ENCODE measurements at places on chromosomes 1 and 21.

DNA sequence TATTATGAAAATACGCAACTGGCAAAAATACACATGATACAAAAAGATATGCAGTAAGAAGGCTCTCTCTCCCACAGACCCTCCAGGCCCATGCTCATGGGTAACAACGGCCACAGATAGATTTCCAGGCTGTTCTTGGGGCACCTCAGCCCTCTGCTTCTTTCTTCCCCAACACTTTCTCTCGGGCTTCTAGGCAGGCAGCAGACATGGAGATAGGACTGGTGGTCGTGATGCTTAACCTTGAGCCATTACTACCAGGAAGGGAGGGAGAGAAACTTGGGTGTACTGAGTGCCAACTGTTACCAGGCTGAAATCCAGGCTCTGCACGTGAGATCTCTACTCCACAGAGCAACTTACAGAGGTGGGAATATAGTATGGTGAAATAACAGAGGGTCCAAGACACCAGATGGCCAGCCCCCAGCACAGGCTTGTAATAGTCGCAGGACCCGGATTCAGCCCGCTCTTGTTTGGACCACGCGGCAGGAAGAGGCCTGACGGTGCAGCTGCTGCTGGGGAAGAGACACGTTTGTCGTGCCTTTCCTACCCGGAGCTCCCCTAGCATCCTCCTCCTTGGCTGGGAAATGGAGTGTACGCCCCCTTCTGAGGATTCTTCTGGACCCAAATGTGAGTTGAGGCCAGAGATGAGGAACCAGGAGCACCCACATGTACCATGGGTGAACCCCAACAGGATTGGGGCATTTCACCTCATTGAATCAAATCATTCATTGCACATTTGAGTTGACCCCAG lies 441.1 kb upstream of the VAMP3 start:
- DNase-seq, result no peak

- no peak for DNase-seq
Measured at GRCh38 chr1:222109836-222110235, 367.9 kb upstream of the DUSP10 start.

DNA sequence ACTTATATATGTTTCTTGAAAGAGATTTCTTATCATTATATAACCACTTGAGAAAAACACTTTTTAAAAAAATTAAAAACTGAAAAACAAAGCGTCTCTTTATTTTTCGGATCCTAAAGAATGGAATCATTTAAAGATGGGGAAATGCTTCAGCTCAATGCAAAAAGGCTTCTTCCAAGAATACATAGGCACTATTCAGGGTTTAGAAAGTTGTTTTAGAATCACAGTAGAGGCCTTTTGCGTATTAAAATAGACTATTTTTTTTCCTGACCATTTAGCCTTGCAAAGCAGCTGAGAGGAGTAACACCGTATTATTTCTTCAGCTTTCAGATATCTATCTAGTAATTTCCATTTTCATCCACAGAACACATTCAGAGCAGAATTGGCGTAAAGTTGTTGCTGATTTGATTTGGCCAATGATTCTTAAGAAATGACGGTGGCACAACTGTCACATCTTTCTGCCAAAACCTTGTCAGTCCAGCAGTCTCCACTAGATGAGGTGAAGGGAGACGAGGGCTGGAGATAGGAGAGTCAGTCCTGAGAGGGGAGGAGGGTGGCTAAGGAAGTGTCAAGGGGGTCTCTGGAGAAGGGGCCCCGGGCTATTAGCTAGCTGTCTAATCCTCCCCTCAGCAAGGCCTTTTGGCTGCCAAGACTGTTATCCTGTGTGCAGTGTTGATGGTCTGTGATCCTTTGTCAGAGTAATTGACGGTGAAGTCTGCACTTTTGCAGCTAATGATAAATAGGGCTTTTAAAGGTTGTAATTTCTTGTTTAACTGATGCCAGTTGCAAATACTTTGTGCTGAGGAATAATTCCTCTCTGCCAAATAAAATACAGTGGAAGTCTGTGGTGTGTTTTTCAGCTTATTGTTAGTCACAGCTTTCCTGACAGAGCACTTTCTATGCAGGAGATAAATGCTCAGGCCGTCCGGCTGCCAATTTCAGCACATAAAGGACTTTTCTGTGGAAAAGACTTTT lies 34.7 kb downstream of the PRRX1 start:
- no peak for DNase-seq

GRCh38 chr1:100441651-100442050 lies 89.3 kb downstream of the CDC14A start:
- no peak for DNase-seq

- no peak for DNase-seq
Measured at GRCh38 chr1:174519844-174520243, 72.1 kb downstream of the GPR52 start.

DNA sequence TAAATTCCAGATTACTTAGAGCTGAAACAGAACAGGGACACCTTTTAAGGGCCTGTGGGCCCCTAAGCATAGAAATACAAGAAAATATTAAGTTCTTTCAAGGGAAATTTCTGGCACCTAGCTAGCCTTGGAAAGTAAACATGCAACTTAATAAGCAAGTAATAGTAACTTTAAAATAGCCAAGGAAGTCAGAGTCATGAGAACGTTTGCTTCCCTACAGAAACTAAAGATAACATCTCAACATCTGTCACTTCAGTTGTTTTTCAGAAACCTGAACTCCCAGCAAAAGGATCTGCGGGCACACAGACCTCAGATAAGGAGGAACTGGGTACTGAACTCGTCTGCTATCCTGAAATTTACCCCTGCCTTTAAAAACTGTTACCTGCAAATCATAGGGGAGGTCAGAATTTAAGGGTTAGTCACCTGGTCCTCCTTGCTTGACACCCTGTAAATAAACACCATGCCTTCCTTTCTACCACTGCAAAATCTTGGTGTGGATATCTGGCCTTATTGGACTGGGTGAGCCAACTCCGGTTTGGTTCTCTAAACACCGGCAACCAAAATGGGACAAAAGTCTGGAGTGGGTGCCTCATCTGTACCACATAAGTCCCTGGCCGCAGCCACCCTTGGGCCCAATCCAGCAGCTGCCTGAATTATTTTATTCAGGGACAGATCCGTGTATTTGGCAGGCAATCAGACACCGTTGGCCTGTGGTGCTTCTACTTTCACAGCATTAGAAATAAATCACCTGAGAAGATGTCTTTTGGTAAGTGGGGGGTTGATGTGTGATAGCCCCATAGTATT lies 27.9 kb downstream of the NRDC start:
- DNase-seq, result no peak

- DNase-seq, result no peak
Measured at GRCh38 chr1:224809613-224810012, 119.9 kb upstream of the DNAH14 start.

DNA sequence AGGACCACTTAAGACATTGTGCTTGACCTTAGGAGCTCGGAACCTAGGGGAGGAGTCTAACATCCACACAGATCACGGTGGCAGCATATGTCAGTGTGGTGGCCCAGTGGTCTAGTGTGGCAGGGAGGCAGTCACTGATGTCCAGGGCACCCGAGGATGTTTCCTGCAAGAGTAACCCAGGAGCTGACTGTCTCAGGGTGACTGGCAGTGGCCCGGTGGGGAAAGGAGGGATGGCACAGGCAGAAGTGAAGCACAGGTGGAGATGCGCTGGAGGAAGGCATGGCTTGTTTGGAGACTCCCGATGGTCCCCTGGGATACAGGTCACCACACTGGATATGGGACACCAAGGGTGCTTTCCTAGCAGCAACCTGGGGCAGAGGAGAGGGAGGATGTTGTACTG lies 16.3 kb downstream of the CHIT1 start:
- DNase-seq, result no peak

DNA sequence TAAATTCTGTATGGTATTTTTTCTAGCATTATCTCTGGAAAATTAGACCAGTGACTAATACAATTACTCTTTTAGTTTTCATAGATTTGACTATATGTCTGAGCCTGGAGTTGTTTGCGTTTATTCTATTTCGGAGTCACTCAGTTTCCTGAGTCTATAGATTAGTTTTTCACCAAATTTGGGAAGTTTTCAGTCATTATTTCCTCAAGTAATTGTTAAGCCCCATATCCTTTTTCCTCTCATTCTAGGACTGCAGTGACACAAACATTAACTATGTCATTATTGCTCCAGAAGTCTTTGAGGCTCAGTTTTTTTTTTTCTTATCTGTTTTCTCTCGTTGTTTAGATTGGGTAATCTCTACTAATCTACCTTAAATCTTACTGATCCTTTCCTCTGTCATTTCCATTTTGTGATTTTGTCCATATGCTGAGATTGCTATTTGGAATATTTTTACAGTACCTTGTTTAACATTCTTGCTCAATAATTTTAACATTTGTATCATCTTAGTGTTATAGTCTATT lies 886.2 kb downstream of the LTN1 start:
- DNase-seq, result no peak

DNA sequence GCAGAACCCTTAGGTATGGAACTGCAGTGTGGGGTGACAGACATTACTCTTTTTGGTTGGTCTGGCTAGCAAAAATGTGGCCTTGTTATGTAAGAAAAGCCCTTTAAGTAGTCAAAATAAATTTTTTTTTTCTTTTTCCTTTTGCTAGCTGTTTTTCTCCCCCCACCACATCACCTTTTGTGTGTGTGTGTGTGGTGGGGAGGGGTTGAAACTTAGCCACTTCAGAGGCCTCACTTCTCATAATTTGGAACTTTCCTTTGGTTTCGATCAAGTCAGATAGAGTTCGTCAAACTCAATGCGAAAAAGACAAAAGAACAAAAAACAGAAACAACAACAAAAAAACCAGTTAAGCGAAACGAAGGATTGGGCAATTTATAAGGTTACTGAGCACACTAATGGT lies 1.9 kb upstream of the PRMT2 start:
- DNase-seq, result no peak

GRCh38 chr1:21311016-21311415 lies 20.8 kb upstream of the ECE1 start:
- DNase-seq, result no peak

DNA sequence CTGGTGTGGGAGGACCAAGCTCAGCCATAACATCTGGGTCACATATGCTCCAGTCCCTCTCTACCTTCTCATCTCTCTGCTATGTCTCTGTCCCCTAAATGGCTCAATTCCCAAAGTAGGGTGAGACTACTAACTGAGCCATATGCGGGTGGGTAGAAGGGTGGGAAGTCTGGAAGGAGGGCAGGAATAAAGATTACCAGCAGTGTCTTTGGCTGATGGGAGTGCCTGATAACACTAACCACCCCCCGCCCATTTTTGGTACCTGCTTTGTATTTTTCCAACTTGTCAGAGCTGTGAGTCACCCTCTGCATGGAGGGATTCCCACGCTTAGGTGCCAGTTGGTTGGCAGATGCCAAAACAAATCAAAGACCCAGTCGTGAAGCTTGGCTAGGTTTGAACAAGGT lies 14.9 kb upstream of the SSBP3 start:
- peak; percentile 93 for DNase-seq

DNA sequence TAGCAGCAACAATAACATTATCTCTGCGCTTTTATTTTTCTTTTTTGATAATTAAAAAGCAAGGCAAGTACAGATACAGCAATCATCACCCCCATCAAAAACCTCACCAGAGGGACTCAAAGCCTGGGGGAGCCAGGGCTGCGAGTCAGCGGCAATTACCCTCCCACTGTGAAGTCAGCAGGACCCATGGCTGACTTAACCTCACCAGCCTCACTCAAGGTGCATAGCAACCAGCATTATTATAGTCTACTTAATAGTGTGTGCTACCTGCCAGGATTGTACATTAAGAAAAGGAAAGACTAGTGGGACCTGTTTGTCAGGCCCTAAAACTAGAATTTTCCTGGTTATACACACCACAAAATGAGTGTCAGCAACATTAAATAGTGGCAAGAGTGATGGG lies 28.9 kb upstream of the SERBP1 start:
- no peak for DNase-seq

GRCh38 chr1:223136086-223136485 lies 7.0 kb downstream of the TLR5 start:
- DNase-seq, result no peak

GRCh38 chr21:23522751-23523150 lies 2084.5 kb downstream of the MRPL39 start:
- no peak for DNase-seq

- DNase-seq, result no peak
Measured at GRCh38 chr1:169701261-169702005, 10.0 kb downstream of the SELL start.

GRCh38 chr1:224433701-224434672 lies 610 bp downstream of the WDR26 start:
- no peak for DNase-seq

DNA sequence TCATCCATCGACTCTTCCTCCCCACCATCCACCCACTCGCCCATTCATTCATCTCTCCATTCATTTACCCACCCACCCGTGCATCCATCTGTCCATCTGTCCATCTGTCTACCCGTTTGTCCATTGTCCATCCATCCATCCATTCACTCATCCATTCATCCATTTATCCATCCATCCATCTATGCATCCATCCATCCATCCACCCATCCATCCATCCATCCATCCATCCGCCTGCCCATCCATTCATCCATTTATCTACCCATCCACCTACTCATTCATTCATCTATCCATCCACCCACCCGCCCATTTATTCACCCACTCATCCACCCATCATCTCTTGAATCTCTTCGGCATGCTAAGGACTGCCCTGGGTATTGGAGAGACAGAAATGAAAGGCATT lies 18.5 kb downstream of the ARHGEF10L start:
- DNase-seq, result no peak

DNA sequence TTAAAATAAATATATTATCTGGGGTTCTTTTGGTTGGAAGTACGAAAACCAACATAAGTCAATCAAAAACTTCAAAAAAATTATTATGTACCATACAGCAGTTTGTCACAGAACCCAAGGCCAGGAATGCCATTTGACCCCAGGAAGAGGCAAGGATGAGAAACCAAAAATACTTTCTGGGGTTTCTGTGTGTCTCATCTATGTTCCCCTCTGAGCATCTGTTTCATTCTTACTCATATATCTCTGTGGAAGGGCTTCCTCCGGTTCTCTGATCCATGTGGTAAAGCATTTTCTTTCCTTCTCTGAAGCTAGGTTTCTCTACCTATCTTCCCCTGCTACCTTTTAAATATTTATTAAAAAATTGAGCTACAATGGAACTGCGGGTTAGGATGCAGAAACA lies 9.8 kb upstream of the FCRL1 start:
- no peak for DNase-seq

DNA sequence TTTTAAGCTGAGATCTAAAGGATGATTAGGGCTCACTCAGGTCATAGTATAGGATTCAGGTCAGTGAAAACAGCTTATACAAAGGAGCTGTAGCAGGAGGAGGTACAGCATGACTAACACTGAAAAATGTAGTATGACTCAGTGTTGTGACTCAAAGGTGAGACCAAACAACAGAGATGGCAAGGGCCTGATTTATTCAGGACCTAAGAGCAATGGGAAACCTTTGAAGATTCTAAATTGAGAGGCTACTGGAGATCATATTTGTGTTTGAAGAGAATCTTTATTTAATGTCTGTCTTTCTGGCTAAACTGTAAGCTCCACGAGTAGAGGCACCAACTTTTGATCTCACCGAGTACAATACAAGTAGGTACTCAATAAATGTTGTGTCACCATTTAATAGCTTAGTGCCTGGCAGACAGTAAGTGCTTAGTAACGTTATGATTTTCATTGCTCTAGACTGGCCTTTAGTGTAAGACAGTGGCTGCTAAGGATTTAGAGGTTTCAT lies 43.5 kb downstream of the PRKAA2 start:
- DNase-seq, result peak; percentile 36

All from HFF-Myc (cell line).